ENCODE measurements at places on chromosomes 12 and 14. TPM values are rescaled to one million over a fixed set of nuclear protein-coding genes. Genes with fewer than 3 reads are reported as not detected.

The TSPAN8 gene
- total RNA-seq, result 21.0 TPM

The FERMT2 gene
- 50.3 TPM for total RNA-seq

The PRIMA1 gene
- total RNA-seq, result 0.09 TPM

The PPP4R4 gene
- 0.13 TPM for total RNA-seq

The MDP1 gene
- 6.7 TPM for total RNA-seq

The NKX2-1 gene
- not detected for total RNA-seq

The SALL2 gene
- total RNA-seq, result 2.0 TPM

The KRT78 gene
- not detected for total RNA-seq

The GPRC5A gene
- total RNA-seq, result 0.23 TPM

The NRIP2 gene
- 5.2 TPM for total RNA-seq

The GZMB gene
- total RNA-seq, result 0.62 TPM

The TPPP2 gene
- total RNA-seq, result 0.22 TPM

The KRT79 gene
- not detected for total RNA-seq

The ST8SIA1 gene
- total RNA-seq, result 2.5 TPM

The RFX4 gene
- not detected for total RNA-seq

The PTPRB gene
- total RNA-seq, result 13.3 TPM

The NGB gene
- total RNA-seq, result not detected

The TMEM106C gene
- 27.1 TPM for total RNA-seq

The B3GNT4 gene
- total RNA-seq, result not detected

The CLEC4A gene
- not detected for total RNA-seq

The CLEC4D gene
- not detected for total RNA-seq

The LRRC74A gene
- total RNA-seq, result not detected

The C14orf180 gene
- total RNA-seq, result 1.5 TPM

The C12orf54 gene
- not detected for total RNA-seq

The GPRC5D gene
- not detected for total RNA-seq

The PCED1B gene
- not detected for total RNA-seq

The CHGA gene
- total RNA-seq, result not detected

The CIROP gene
- total RNA-seq, result not detected

The CNTN1 gene
- 0.15 TPM for total RNA-seq

The OAS2 gene
- 2.7 TPM for total RNA-seq

The KCNC2 gene
- not detected for total RNA-seq

The A2ML1 gene
- total RNA-seq, result not detected

The ANO4 gene
- total RNA-seq, result 0.10 TPM

The ZBTB25 gene
- 9.3 TPM for total RNA-seq
